MM.1S (cell line): ENCODE measurements at places on chromosomes 16 and 17.

DNA sequence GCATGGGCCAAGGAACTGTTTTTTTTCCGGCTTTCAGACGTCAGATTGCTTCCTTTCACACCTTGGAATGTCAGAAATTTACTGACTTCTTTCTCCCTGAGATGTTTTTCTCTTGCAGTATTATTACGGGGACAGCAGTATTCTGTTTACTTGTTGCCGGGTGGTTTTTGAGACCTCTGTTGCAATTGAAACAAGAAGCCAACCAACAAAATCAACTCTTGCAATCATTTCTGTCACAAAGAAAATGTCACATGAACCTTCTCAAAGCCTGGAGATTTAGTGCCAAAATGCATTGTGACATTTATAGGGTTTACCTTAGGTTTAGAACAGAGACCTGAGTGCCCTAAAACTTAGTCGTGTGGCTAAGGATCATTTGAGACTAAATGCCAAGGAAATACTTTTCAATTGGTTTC is 174.3 kb downstream of the MAP2K6 start:
- no peak for DNase-seq

DNA sequence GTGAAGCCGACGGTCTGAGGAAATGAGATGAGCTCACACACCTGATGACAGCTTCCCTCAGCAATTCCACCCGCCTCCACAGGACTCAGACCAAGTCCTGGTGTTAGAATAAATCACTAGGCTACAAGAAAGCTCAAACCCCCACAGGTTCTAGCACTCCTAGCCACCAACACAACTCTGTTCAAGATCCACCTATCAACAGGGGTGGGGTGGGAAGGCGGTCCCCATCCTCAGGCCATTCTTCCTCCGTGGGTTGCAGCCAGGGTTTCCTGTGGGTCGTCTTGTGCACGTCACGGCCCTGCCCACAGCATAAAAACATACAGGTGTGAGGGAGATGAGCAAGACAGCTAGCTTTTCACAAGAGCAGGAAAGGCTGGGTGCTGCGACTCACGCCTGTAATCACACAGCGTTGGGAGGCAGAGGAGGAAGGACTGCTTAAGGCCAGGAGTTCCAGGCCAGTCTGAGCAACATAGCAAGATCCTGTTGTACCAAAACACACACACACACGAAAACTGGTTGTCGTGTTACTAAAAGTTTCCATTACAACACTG is 81.1 kb downstream of the ANKRD11 start:
- no peak for DNase-seq

GRCh38 chr17:56583772-56584171 is 9.7 kb upstream of the NOG start:
- no peak for DNase-seq

DNA sequence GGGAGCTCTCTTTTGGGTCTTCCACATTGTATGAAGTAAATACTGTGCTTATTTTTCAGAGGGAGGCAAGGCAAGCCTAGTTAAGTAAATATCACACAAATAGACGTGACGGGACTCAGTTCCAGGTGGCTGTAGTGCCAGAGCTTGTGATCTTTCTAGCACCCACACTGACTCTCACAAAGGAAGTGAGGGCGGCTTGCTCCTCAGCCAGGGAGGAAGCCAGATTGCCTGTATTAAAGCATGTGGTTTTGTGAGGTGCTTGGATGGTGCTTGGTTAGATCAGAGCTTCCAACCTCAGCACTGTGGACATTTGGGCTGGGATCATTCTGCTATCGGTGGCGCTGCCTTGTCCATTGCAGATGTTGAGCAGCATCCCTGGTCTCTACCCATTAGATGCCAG is 80.1 kb downstream of the VAT1L start:
- peak; percentile 80 for DNase-seq

DNA sequence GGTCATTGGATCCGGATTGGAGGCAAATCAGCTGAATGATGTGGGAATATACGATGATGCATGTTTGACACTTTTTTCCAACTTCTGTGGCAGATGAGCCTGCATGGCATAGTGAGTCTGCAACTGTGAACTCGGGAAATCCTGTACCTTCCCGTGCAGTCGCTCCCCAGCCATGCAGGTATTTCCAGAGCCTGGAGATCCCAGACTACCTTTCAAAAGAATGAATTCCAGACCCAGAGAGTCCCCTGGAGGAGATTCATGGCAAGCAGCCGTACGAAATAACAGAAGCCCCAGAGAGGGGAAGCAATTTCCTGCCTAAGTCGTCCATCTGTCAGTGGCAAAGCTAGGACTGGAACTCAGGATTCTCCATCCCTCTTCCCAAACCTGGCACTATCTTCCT is 75.7 kb upstream of the FAM20A start:
- DNase-seq = no peak

DNA sequence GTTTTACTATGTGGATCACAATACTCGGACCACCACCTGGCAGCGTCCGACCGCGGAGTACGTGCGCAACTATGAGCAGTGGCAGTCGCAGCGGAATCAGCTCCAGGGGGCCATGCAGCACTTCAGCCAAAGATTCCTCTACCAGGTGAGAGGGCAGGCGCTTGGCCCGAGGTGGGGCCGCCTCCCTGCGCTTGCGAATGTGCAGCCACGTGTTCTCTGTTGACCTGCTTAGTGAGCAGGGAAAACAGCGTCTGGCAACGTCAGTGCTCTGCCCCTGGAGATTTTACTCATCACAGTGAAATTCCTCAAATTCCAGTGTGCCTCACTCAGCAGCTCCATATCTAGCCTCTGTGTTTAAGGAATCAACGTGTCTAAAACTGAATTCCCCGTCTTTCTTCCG is 33.4 kb upstream of the CLEC18A start:
- DNase-seq = no peak

DNA sequence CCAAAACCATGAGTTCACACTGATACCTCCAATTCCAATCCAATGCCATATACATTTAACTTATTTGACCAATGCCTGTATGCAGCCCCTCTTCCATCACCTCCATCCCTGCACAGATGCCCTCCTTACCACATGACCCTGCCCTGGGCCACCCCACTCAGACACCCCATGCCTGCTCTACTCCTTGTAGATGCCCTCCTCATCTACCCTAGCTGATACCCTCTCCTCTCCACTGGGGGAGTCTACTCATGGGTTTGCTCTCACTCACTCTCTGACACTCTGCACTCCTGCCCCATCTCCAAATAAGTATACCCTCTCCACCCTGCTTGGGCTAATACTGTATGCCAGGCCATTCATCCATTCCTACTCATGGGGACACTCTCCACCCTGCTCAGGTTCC is 16.0 kb upstream of the CMTM4 start:
- DNase-seq = no peak

DNA sequence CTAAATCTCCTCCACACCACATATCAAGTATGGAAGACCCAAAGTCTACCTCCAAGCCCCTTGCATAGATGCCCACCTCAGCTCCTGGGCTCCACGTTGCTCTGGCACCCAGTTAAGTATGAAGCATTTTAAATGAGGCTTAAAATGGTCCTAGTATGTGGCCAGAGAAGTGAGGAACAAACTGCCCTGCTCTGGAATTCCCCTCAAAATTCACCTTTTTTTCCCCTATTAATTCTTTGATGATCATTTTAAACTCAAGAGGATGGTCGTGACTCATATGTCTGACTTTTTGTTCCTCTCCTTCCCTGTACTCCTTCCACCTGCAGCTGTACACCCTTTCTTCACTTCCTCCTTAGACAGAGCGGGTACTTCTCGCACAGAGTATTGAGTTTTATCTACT is 234.5 kb upstream of the MYOCD start:
- no peak for DNase-seq

DNA sequence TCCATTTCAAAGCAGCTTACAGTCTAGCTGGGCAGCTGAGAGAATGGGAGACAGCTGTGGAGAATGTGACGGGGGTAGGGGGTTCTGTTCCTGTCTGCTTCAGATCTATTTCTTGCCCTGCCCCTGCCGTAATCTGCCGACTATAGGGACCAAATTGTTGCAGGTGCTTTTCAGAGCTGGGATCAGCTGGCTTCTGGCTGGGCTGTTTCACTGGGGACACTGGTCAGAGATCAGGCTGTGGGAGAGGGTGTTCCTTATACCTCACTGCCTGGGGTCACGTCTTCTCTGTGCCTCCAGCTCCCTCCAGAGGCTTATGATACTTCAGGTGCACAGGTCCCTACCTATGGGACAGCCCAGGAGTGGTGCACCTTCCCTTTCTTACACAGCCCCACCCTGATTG is 514.9 kb upstream of the GOT2 start:
- no peak for DNase-seq

GRCh38 chr16:3242709-3243108 is 7.8 kb upstream of the ZNF200 start:
- no peak for DNase-seq

DNA sequence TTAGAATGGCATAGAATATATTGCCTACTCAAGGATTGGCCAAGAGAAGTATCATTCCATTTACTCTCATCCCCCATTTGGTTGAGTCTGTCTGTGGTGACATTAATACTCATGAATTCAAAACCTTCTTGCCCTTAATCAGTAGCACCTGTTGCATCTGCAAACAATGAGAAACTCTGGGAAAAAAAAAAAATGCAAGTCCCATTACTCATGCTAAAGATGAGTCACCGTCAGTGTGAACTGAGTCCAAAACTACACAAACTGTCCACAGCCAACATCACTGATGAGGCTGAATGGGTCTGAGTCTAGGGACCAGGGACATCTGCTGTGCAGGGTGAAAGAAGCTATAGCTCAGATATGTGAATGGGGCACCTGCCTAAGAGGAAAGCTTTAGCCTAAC is 96.9 kb upstream of the ADAMTS18 start:
- DNase-seq = no peak

DNA sequence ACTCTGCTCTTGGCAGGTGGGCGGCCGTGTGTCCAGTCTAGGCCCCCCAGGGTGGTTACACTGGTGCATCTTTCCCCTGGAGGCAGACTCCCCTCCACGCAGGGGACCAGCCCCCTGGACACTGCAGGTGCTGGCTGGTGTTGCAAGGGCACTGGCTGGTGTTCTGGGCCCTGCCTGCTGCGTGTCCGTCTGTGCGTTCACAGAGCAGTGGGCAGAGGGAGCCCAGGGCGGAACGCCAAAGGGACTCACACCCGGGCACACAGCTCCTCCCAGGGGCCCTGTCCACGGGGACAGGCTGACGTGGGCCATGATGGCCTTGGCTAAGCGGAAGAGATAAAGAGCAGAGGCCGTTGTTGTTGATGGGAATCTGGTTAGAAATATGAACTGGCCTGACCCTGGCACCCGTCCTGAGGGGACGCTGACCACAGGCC is 27.3 kb downstream of the ACSF3 start:
- no peak for DNase-seq

DNA sequence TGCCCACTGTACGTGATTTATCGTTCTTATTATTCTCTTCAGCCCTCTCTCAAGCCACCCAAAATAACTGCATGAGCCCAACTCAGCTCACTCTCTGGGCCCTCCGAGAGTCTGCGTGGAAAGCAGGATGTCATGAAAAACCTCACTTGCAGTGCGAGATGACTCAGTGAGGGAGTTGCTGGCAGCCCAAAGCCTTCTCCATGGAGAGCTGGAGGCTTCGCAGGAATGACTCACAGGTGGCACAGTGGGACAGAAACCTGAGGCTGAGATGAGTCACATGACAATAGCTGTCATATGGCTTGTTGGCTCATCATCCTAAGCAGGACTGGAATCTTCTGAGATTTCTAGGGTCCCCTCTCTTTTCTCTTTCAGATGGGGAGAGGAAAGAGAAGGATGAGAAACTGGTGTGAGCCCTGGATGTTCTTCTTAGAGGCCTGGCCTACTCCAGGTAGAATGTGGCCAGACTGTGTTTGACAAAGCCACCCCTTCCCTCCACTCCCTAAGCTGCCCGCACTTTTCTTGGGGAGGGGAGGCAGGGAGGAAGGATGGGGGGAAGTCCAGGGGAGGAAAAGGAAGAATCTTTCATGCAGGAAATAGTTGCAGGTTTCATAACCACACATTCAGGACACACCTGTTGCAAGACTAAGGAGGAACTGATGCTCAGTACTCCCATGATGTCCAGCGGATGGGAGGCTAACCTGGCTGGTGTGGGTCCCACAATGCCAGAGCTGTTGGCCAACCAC is 160.6 kb upstream of the RPL38 start:
- DNase-seq = no peak

DNA sequence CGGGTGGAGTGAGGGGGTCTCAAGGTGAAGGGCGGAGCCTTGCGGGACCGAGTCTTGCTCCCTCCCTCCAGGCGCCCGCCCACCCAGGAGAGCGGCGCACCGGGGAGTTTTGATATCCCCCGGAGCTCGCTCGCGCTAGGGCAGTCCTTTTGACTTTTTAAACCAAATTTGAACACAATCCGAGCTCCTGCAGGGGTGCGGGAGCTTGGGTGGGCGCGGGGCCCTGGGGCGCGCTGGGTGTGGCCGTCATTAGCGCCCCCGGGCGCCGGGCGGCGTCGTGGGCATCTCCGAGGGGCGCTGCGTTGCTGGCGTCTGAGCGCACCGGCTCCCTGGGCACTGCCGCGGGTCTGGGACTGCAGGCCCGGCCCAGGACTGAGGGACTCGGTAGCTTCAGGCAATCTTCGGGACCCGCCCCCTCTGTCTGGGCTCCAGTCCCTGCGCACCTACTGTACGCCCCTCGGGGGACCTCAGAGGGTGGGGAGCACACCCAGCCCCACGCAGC is 10.9 kb downstream of the MAF start:
- DNase-seq = no peak

GRCh38 chr17:45396496-45397205 is 36.0 kb downstream of the ARHGAP27 start:
- DNase-seq = no peak

GRCh38 chr16:59410451-59410850 is 676.3 kb upstream of the GOT2 start:
- no peak for DNase-seq
